ENCODE measurements at places on chromosomes 2 and 18.

GRCh38 chr2:85309699-85310321 lies 18.0 kb downstream of the TGOLN2 start:
- DNase-seq: no peak

DNA sequence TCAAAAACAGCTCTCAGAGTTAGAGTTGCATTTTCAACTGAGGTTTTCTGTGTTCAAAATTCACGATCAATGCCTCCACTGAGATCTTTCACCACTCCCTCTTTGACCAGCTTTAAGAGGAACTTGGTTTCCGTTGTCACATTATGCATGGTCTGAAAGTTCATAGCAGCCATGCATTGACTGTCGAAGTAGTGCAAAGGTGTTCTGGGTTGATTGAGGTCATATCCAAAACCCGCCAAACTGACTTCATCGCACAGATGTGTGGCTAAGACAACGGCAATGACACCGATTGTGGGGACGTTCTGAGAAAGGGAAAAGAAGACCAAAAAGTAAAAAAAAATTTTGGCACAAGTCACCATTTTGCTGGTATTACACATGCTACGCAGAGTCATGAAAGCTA lies 48.7 kb downstream of the ST3GAL5 start:
- DNase-seq: no peak

- DNase-seq: no peak
Measured at GRCh38 chr2:200352636-200353035, 46.1 kb downstream of the SPATS2L start.

DNA sequence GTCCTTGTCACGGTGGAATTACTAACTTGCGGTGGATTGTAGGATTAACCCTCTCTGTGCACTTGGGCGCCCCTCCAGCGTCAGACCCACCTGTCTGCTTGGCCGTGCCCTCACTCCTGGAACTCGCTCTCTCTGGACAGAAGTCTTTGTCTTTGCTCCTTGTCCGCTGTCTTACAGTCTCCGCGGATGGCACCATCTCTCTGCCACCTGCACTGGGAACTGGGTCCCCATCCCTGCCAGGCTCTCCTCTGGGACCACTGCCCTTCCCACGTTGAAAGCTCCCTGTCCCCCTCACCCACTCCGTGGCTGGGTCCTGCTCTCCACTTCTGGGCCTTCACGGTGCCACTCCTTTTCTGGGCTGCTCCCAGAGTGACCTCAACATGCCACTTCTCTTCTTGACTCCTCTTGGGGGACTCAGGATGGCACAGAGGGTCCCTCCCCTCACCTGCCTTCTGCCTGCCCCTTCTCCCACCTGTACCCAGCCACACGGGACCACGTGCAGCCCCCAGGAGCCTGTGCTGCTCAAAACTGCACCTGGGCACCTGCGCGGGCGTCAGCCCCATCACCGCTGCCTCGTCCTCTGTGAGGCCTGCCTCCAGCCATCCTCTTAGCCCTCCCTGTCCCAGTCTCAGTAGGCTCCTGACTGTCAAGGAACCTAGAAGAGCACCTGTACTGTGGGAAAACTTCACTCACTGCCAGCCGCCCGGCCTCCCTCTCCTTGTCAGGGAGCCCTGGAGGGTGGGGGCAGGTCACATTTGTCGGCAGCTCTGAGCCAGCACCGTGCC lies 11.1 kb downstream of the CNDP2 start:
- DNase-seq: no peak

- no peak for DNase-seq
Measured at GRCh38 chr2:37653093-37653492, 18.3 kb downstream of the CDC42EP3 start.

GRCh38 chr2:67904966-67905365 lies 157.8 kb downstream of the C1D start:
- DNase-seq: no peak

DNA sequence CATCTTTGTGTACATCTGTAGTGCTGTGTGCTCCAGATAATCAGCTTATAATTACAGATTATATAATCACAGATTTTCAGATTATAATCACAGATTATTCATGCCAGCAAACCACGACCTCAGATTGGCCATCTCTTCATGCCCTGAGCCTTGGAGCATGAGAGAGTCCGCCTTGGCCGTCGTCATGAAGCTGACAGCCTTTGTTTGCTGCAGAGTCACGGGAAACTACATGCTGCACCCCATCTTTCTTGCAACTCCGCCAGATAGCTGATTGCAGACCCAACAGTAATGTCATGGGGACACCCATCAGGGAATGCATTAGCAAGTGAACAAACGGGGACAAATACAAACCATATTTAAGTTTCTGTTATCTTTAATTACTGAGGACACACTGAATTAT lies 7.3 kb downstream of the TMEM178A start:
- DNase-seq: no peak

DNA sequence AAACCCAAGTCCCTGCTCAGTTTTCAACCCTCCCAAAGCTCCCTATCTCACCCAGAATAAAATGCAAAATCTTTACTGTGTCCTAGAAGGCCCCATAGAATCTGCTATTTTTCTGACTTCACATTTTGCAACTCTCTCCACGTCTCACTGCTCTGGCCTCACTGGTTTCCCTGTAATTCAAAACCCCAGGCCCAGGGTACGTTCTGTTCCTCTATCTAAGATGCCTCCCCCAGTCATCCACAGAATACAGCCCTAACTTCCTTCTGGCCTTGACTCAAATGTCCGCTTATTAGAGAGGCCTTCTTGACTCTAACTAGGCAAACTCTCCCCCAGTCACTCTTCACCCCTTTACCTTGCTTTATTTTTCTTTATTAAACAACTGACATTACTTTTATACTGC lies 42.0 kb downstream of the FAM161A start:
- DNase-seq: no peak

DNA sequence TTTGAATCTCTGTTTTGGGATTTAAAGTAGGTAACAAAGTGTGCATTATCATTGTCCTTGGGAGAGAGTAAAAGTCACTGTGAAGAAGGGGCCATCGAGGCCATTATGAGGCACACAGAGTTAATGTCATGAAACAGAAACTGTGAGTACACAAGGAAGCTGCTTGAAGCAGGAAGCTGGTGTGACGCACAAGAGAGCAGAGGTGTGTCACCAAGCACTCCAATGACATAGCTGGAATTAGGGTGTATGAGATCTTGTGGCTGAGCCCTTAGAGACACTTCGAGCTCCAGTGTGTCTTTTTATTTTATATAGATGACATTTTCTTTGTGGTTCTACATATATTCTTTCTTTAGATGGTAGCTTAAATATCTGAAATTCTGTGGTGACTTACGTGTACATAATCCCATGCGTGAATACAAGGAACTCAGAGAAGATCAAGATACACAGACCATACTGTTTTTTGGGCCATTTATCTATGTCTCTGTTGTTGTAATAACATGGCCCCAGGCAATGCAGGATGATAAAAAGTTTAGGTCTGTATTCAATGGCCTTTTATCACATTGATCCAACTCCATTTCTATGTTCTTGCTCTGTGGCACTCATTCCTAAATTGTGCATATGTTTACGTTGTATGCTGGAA lies 164.7 kb upstream of the FAM98A start:
- DNase-seq: no peak

DNA sequence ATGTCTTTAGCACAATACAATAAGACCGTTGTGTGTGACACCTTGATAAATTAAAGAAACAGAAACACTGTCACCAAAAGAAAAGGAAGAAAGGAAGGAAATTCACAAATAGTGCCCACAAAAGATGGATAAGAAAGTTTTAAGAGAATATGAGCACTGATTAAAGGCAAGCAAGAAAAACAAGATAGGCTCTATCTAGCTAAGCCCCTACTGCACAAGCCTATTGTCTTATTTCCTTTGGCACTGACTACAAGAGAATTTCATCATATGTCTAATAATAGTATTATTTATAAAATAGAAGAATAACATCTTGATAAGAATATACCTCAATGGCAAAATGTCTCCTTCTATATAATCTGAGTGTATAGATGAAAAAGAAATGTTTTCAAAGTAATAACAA lies 335.7 kb downstream of the NCKAP5 start:
- DNase-seq: no peak

- DNase-seq: no peak
Measured at GRCh38 chr2:193847130-193847529, 1652.4 kb upstream of the TMEFF2 start.

GRCh38 chr2:9813312-9814128 lies 29.8 kb upstream of the TAF1B start:
- DNase-seq: peak; percentile 29

DNA sequence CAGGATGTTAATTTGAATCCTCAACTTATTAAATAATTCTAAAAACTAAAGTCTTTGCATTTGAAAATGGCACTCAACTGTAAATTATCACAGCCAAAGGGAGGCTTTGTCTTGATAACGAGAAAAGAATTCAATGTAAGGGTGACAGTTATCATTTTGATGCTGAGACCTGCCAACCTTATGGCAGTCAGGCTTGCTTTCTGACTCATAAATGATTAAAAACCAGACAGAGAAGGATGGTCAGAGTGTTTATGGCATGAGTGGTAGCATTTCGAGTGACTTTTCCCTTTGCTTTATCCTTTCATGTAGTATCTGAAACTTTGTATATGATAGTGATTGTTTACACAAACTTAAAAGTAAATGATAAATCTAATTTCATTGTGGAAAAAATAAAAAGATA lies 53.9 kb upstream of the EPC2 start:
- DNase-seq: no peak

DNA sequence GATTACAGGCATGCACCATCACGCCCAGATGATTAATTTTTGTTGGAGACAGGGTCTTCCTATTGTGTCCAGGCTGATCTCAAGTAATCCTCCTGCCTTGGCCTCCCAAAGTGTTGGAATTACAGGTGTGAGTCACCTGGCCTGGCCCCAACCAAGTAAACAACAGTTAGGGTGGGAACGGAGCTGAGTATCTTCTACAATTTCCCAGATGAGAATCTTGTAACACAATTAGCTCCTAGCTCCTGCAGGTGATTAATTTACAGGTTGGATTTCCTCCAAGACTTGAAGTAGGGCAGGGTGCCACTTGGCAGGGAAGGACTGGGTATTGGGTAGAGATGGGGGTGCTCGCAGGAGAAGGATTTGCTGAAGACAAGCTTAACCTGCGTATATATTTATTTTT lies 17.8 kb downstream of the NLRC4 start:
- no peak for DNase-seq

DNA sequence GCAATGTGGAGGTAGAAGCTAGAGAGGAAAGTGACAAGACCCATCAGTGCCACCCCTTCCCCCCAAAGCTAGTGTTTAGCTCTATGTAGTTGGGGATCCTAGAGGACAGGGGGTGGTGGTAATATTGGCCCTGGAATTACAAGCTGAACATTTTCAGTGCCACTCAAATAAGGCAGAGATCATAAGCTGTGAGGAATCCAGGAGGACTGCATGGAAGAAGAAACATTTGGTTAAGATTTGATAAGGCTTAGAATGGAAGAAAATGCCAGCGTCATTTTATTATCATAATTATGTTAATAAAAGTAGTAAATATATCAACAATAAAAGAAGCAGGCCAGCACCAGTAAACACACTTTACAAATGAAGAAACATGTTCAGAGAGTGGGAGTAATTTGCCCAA lies 33.7 kb downstream of the KCNK3 start:
- no peak for DNase-seq
